PC-3 (cell line): ENCODE measurements at places on chromosomes 6 and 20.

GRCh38 chr20:60038400-60039008 is 80.3 kb downstream of the CDH26 start:
- no peak for DNase-seq

DNA sequence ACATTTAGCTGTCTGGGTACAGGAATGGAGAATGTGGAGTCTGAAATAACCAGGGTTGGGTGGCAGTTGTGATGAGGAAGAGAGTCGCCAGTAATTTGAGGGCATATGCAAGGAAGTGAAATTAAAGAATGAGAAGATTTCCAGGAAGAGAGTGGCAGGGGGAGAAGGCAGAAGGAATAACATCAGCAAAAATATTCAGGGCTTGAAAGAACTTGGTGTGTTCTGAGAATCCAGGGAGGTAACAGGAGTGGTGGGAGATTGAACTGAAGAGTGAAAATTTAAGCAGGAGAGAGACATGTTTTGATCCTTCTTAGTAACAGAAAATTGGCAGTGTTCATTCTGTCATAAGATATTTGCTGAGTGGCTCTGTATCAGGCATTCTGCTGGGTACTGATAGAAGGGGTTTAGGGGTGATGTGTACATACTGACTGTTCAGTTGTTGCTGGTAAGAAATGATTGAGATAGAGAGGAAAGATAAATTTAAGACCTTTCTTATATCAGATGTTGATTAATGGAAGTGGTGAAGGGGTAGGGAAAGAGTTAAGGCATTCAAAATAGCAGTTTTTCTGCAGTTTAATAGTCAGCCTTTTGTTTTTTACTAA is 54.7 kb downstream of the PHF20 start:
- DNase-seq: no peak

GRCh38 chr6:12661432-12662089 is 55.0 kb upstream of the PHACTR1 start:
- no peak for DNase-seq

GRCh38 chr6:33710296-33711121 is 991 bp downstream of the UQCC2 start:
- no peak for DNase-seq

GRCh38 chr6:106116125-106116832 is 30.1 kb downstream of the PRDM1 start:
- peak; percentile 62 for DNase-seq

GRCh38 chr6:160837146-160837545 is 135.1 kb downstream of the PLG start:
- DNase-seq: no peak

DNA sequence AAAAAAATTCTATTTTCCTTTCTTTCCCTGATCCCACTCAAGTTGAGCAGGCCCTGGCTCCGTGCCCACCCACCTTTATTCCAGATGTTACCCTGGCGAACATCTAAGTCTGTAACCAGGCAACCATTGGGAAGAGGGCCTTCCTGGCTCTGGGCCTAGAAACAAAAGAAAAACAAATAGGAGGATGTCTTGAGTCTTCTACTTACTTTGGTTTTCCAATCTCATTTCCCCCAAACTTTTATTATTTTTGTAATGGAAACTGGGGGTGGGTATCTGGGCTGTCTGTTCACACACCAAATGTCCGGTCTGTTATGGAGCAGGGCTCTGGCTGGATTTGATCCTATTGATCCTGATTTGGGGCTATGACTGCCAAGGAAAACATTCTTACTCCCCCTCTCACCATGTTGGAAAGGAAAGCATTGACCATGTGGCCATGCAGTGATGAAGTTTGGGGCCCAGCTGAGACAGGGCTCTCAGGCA is 744.1 kb downstream of the DHX35 start:
- DNase-seq: no peak

DNA sequence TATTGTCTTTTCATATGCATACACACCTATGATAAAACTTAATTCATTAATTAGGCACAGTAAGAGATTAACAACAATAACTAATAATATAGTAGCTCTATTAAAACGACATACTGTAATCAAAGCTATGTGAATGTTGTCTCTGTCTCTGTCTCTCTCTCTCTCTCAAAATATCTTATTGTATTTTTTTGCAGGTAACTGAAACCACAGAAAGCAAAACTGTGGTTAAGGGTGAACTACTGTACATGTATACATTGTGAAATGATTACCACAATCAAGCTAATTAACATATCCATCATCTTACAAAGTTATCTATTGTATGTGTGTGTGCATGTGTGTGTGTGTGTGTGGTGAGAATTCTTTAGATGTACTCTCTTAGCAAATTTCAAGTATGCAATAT is 242.0 kb upstream of the RSPO3 start:
- DNase-seq: no peak

- no peak for DNase-seq
These were observed 9.7 kb downstream of the HECA start for GRCh38 chr6:139144490-139145085.

DNA sequence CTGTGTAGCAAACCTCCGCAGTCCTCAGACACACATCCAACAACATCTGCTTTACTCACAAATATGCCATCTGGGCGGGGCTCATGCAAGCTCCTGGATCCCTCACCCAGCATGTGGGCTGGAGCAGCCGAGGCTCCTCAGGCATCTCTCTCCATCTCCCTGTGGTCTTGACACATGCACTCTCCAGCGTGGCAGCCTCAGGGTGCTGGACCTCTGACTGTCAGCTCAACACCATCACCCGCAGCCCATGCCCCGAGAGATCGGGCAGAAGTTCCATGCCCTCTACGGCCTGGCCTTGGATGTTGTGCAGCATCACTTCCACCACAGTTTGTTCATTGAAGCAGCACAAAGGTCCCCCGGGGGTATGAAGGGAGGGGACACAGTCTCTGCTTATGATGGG is 32.6 kb upstream of the CD93 start:
- no peak for DNase-seq

GRCh38 chr6:114284281-114284680 is 58.5 kb downstream of the HS3ST5 start:
- DNase-seq: peak; percentile 59

DNA sequence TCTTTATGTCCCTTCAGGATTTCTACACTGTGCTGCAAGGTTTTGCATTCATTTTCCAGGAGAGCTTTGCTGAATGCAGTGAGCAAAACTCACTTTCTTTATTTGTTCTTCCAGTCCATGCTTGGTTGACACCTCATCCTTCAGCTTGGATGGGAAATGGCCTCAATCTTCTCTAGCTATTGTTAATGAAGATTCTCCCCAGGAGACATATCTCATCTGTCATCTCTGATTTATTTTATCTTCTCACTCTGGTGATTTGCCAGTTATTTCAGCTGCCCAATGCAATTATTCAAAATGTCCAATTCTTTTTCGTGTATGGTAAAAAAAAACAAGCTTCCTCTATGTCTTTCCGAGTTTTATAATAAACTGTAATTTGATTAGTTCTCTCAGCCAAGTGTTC is 77.9 kb upstream of the PAK5 start:
- DNase-seq: no peak
